ENCODE measurements at places on chromosomes 13 and 19. TPM values are rescaled to one million over a fixed set of nuclear protein-coding genes. Genes with fewer than 3 reads are reported as not detected.

DNA sequence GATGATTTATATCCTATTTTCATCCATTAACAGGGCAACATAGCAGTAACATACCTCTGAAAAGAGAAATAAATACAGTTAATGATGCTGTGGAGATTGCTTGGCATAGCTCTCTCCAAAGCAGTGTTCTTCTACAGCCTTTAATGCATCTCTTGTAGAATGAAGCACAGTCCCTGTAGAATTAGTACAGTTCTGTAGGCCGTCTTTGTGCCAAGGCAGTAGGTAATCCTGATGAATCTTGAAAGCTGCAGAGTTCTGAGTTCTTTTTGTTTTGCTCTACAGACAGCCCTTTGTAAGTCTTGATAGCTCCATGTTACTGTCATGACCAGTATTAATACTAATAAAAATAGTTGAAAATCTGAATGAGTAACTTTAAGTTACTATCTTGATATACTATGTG, 184.2 kb downstream of the MAB21L1 start:
- no peak for DNase-seq

GRCh38 chr19:18969931-18970659, 29.1 kb upstream of the HOMER3 start:
- DNase-seq, result no peak

DNA sequence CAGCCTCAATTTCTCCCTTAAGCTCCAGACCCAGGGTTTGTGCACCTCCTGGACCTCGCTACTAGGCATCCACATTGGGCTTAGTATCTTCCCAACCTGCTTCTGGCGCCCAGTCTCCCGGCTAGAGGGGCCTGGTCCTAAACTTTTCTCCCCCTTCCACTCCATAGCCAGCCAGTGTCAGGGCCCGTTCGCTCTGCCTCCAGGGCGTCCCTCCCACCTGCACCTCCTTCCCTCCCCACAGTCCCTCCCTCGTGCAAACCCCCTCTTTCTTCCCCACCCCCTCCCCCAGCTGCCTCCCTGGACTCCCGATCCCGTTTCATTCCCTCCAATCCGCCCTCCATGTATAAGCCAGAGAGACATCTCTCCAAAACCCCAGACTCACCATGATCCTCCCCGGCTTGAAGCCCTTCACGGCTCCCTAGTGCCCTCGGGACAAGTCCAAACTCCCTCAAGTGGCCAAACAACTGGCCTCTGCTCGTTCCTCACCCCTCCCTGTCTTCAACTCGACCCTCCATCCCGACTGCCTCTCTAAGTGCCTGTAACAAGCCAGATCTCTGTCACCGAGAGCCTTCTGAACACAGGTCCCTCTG, 997 bp upstream of the SAMD4B start:
- peak; percentile 34 for DNase-seq

PDX1 gene
- not detected for total RNA-seq

- DNase-seq, result peak; percentile 25
Observed at GRCh38 chr19:39111593-39112199, 13.9 kb upstream of the PAK4 start.

GRCh38 chr19:29952177-29952576, 10.1 kb downstream of the URI1 start:
- no peak for DNase-seq

OR7C1 gene
- not detected for total RNA-seq

DNA sequence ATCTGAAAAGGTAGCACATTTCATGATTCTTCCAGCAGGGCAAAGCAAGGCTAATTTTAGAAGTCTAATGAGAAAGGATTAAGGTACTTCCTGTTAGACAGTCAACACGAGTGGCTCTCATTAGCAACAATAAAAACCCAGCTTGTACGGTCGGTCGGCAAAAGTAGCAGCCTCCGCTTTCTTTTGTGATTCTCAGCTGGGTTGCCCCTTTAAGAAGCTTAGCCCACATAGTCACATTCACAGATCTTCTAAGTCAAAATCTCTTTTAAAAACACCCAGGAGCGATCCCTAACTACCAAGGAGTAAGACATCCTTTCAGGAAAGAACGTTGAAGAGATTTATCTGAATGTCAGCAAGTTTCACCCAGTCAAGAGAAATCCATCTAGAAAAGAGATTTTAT, 684.8 kb downstream of the DIAPH3 start:
- no peak for DNase-seq

DNA sequence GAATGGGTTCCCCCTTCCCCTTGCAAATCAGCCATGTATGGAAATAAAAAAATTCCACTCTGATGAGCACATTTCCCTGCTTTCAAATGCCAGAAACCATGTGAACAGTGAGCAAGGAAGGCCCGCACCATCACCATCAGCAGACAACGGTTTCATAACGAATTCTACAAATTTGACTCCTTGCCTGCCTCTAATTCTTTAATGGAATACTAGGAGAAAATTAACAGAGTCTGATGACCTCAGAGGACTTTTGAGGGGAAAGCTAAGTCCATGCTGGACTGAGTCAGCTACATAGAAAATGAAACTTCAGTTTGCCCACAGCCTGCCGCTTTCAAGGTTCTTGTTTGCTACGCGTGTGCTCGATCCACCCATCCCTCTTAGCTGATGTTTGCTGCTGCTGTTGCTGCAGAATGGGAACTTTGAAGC, 46.7 kb upstream of the KL start:
- DNase-seq, result peak; percentile 44

GRCh38 chr19:737591-738093, 13.3 kb upstream of the MISP start:
- peak; percentile 64 for DNase-seq

- DNase-seq, result no peak
Observed at GRCh38 chr13:104327211-104327610, 1261.0 kb upstream of the SLC10A2 start.

ZNF626 gene
- total RNA-seq, result 1.6 TPM

DNA sequence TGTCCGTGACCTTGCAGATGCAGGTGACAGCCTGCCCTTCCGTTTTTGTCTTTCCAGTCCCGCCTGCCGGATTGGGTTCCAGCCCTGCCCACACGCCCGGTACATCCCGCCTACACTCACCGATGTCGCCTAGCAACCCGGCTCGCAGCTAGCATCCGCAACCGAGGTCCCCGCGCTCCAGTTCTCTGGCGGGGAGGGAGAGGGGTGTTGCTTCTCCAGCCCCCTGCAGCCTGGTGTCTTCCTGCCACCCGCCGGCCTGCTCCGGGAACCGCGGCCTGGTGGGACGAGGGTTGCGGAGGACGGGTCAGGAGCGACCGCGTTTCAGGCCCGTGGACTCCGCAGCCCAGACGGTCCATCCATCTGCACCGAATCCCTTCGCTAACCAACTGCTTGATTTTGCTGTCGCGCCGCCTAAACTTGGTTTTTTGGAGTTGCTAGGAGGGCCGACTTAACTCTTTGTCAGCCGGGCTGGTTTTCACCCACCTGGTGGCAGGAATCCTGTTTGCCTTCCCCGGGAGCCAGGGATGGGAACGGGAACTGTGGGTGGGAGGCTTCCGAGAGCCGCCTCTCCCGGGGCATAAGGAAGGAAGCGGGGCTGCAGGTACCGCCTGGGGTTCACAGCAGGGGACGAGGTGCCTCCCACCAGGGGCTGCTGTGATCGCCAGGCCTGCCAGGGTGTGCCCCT, 15.4 kb upstream of the MATK start:
- DNase-seq, result peak; percentile 63

GRCh38 chr13:84812789-84813188, 930.5 kb upstream of the SLITRK1 start:
- no peak for DNase-seq

DNA sequence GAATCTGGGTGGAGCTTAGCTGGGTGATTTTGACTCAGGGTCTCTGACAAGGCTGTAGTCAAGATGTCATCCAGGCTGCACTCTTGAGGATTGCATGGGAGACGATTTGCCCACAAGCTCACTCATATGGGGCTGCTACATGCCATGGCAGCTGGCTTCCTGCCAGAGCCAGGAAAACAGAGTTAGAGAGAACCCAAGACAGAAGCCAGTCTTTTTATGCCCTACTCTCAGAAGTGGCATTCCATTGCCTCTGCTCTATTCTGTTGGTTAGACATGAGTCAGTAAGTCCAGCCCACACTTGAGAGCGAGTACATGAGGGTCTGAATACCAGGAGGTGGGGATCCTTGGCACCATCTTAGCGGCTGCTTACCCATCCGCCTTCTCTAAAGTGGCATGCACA, 9.5 kb downstream of the POLR1D start:
- DNase-seq, result no peak

GRCh38 chr13:81738364-81738763, 1397.4 kb upstream of the SPRY2 start:
- DNase-seq, result no peak

GRCh38 chr13:23847497-23847896, 41.7 kb downstream of the MIPEP start:
- DNase-seq, result no peak

- no peak for DNase-seq
Observed at GRCh38 chr13:21883713-21884112, 212.8 kb downstream of the FGF9 start.

SLC39A3 gene
- 49.7 TPM for total RNA-seq

- DNase-seq, result peak; percentile 85
Observed at GRCh38 chr19:47240996-47241918, 10.3 kb upstream of the BBC3 start.

DNA sequence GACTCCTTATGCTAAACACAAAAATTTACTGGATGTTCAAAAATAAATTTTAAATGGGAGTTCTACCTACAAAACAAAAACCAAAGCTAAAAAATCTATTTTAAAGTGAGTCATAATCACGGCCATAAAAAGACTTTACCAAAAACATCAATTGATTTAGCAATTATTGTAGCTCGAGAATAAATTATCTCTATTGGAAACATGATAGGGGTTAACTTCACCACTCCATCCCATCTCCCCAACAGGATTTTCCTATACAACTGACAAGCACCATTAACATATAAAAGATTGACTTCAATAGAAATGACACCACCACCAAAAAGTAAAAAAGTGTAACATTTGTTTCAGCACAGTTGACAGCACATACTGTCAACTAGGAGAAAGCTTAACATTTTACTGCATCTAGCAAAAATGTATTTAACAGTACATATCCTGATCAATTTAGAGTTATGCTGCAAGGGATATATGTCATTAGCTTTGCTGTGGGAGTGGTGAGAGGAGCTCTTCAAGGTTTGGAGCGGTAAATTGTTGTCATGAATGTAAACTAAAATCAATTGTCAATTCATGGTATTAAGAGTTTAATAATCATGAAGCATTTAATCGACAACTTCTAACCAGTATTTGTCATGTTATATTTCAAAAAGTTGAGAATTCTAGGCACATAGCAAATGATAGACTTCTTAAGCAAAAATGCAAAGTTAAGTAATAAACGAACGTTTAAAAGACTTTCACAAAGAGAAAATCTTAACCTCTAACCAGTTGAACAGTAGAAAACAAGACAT, 3.8 kb downstream of the UBL3 start:
- no peak for DNase-seq

GRCh38 chr13:34816908-34817665, 125.0 kb upstream of the NBEA start:
- no peak for DNase-seq

MCEMP1 gene
- total RNA-seq, result not detected

SRRM5 gene
- total RNA-seq, result not detected

- DNase-seq, result no peak
Observed at GRCh38 chr13:100517135-100517534, 71.5 kb downstream of the GGACT start.

LRRC4B gene
- 5.6 TPM for total RNA-seq

CBARP gene
- total RNA-seq, result 0.86 TPM

DNA sequence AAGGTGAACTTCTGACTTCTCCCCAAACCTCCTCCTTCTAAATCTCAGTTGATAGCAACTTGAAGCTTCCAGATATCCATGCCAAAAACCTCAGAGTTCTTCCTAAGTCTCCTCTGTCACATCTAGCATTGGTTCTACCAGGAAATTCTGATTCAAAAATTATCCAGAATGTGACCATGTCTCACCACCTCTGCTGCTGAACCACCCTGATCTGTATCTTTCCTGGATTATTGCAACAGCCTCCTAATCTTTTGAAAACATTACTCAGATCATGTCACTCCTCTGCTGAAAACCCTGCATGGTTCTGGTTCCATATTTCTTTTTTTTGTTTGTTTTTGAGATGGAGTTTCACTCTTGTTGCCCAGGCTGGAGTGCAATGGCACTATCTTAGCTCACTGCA, 78.7 kb upstream of the TNFSF11 start:
- no peak for DNase-seq

DNA sequence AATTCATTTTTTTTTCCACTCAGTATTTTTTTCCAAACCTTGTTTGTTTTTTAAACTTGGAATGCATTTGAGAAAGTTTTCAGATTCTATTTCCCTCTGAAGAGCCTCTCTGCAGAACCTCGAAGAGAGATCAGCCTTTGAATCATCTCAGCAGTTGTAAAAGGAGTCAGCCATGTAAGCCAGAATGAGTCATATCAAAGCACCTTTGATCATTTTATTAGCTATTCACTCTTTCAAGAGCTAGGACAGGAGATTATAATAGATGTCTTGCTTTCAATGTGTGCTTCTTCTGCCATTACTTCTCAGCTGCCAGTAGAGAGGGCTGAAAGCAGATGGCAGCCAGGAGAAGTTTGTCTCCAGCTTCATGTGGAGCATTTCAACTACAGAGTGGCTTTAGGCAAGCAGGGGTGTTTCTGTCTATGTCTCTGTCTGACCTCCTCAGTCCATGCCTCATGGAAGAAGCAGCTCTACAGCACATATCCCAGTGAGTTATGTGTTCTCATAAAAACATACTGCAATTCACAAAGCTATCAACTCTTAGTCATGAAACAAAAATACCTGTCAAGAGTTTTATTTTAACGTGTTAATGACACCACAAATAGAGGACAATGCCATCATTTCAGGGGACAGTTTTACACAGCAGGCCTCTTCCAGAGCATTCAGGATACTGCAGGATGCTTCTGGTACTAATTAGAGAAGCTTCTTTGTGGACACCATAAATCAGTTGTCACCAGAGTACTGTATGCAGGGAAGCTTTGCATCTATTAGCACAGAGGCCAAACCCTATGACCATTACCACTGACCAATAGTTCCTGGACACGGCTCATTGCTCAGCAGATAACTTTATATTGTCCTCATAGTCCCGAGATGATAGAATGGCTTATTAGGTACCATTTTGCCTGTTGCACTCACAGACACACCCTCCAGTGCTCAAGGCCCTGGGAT, 94.3 kb downstream of the NHLRC3 start:
- DNase-seq, result no peak
